ENCODE measurements at places on chromosomes 6 and 20. TPM values are rescaled to one million over a fixed set of nuclear protein-coding genes. Genes with fewer than 3 reads are reported as not detected.

GRCh38 chr6:37622646-37623071, 75.0 kb downstream of the MDGA1 start:
- DNase-seq = no peak
- peaks cover 4% of the 10 kb centered on the region for H3K4me1 ChIP-seq
- H3K4me3 ChIP-seq = no peak overlapping the region
- H3K27me3 ChIP-seq = peaks cover 12% of the 10 kb centered on the region
- H3K36me3 ChIP-seq = no peaks in the 10 kb centered on the region
- no peak overlapping the region for H3K27ac ChIP-seq

GRCh38 chr6:64010666-64011065, 375.1 kb downstream of the PHF3 start:
- H3K36me3 ChIP-seq = no peaks in the 10 kb centered on the region
- no peak overlapping the region for H3K4me3 ChIP-seq

BHLHE23 gene
- not detected for total RNA-seq

GRCh38 chr6:69758214-69758613, 38.6 kb downstream of the LMBRD1 start:
- H3K4me1 ChIP-seq = no peaks in the 10 kb centered on the region
- no peaks in the 10 kb centered on the region for H3K27me3 ChIP-seq
- H3K27ac ChIP-seq = no peak overlapping the region
- H3K36me3 ChIP-seq = no peaks in the 10 kb centered on the region
- no peak overlapping the region for H3K4me3 ChIP-seq
